ENCODE measurements at places on chromosomes 1 and 21.
A peak's percentile ranks its signal among the peaks of the same experiment; 100 is the strongest.

DNA sequence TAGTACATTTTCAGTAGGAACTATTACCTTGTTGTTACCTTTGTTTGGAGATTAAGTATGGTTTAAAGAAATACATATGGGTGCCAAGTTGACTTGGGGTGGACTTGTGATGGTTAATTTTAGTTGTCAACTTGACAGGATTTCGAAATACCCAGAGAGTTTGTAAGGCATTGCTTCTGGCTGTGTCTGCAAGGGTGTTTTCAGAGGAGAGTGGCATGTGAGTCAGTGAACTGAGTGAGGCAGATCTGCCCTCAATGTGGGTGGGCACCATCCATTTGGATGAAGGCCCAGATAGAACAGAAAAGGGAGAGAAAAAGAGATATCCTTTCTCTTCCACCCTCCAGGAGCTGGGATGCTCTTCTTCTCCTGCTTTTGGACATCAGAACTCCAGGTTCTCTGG lies 315.5 kb downstream of the GPATCH2 start:
- no peak for DNase-seq

GRCh38 chr1:16077406-16078245 lies 4.2 kb upstream of the FAM131C start:
- DNase-seq = no peak

- DNase-seq = no peak
Observed at GRCh38 chr21:45581322-45581712, 39.1 kb upstream of the SLC19A1 start.

DNA sequence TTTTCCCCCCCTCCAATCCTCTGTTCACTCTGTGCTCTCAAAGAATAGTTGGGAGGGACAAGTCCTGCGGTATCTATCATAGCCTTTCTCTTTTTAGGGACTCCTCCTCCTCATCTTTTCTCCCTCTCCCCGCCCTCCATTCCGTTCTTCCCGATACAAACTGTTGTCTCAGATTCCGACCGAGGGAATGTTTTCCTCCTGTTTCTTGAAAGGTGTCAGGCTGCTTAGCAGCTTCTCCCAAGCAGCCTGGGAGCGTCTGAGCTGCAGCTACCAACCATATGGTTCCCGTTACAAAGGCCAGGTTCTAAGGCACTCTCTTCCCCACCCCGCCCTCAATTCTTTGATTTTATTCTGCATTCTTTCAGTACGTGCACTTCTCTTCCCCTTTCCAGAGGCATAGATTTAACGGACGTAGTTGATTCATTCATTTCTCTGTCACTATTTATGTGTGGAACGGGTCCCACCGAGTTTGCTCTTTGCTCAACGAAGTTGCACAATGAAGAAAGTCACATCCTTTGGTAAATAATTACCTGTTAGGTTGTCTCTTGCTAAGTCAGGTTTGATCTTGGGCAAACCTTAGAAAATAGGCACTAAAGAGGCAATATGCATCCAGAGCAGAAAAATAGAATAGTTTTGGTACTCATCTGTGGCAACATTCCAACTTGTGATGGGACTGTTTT lies 2.8 kb downstream of the ADGRL2 start:
- DNase-seq = peak; percentile 29

GRCh38 chr1:35559317-35559944 lies 1.8 kb downstream of the NCDN start:
- DNase-seq = no peak

GRCh38 chr1:171286032-171286705 lies 27.8 kb upstream of the FMO4 start:
- DNase-seq = no peak

- no peak for DNase-seq
Observed at GRCh38 chr1:2241820-2242219, 13.7 kb downstream of the SKI start.

DNA sequence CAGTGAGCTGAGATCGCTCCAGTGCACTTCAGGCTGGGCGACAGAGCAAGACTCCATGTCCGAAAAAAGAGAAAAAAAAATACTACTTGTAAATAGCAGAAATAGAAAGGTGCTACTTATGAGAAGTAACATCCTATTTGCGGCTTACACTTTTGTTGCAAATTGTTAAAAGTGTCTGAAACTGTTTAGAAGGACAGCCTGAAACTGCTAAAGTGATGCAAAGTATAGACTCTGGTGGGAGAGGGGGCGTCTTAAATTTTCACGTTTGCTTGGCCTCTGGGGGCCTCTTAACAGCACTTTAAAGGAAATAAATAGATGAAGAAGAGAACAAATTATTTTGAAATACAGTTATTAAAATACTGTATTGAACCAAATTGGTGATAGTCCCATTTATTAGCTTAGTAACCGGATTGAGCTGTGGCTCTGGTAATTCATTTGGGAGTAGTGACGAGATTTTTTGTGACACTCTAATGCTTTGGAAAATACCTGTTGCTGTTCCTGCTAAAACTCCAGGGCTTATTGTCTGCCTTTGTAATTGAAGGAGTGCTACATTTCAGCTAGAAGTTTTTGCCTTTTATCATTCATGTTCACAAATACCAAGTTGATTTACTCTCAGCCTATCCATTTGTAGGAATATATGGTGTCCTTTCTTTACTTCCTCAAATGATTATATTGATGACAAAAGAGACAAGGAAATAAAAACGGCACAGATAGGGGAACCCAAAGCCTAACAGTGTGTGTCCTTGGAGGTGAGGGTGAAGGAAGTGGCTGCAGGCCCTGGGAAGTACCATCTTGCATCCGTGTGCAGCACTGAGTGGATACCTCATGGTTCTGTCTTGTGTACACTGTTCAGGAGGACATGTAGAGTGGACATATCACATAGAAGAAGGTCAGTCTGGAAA lies 6.2 kb downstream of the PKNOX1 start:
- no peak for DNase-seq

- no peak for DNase-seq
Observed at GRCh38 chr1:186420923-186421322, 40.0 kb downstream of the PDC start.

DNA sequence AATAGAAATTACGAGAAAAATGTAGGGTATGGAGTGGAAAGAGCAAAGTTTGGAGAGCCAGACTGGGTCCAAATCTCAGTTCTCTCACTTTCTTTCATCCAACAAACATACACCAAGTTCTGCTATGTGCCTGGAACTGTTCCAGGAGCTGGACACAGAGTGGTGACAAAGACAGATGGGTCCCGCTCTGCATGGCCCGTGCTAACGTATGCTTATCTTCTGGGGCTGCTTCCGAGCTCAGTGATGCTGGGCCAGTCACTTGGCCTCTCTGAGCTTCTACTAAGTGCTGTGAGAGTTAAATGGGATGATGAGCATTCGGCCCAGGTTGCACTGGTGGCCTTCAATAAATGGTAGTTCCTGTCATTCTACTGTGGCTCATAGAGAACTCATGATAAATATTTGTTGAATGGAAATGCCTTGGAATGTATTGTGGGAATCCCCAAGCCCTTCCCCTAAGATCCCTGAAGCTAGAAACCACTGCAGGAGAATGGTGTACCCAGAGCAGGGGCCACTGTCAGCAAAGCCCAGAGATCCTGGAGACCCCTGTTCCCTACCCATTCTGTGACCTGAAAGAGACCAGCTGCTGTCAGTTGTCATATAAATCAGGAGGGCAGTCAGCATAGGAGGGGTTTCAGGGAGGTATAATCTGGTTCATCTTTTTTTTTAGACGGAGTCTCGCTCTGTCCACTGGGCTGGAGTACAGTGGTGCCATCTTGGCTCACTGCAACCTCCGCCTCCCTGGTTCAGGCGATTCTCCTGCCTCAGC lies 3.8 kb downstream of the LEMD1 start:
- DNase-seq = no peak

DNA sequence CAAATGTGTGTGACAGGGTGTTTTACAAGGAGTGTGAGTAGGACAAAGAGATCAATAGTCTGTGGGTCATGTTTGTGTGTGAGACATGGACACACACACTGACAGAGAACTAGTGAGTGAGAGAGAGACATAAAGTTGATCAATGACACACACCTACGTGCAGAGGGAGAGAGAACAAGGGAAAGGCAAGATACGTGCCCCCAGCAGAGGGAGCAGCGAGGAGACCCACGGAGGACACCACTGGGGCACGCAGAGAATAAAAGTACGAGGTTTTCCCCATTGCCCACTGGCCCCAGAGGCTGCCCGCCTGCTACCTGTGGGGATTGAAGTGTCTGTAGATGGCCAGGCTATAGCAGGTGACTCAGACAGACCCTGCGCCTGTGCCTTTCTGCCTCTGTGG lies 130.2 kb upstream of the CSF3R start:
- DNase-seq = no peak

GRCh38 chr21:35543746-35544145 lies 494.6 kb upstream of the RUNX1 start:
- DNase-seq = no peak

DNA sequence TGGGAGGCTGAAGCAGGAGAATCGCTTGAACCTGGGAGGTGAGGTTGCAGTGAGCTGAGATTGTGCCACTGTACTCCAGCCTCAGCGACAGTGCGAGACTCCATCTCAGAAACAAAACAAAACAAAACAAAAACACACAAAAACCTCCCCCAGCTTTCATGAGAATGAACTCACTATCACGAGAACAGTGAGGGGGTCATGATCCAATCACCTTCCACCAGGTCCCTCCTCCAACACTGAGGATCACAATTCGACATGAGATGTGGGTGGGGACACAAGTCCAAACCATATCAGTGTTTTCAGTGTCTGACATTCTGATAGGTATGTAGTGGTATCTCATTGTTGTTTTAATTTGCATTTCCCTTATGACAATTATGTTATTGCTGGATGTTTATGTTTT lies 31.5 kb upstream of the DYRK1A start:
- no peak for DNase-seq

DNA sequence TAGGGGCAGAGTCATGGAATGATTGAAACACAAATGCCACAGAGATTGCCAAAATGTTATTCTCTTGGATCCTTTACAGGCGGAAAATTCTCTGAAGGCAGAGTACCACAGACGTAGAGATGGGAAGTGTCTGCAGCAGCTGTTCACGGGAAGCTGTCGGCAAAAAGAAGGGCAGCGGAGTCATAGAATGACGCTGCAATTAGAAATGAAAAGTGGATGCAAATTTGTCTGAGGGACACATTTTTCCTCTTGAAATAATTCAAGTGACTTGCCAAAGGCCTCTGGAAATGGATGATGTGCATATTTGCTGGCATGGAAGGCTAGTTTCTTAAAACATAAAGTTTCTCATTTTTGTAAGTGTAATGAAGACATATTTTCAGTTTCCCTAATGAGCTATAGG lies 77.5 kb upstream of the PLD5 start:
- DNase-seq = no peak

GRCh38 chr21:35924714-35925301 lies 135.5 kb downstream of the SETD4 start:
- no peak for DNase-seq

- DNase-seq = no peak
Observed at GRCh38 chr1:65458730-65459396, 38.4 kb downstream of the LEPR start.

- no peak for DNase-seq
Observed at GRCh38 chr1:53037159-53037558, 24.9 kb upstream of the PODN start.

GRCh38 chr21:31268090-31268489 lies 76.0 kb downstream of the TIAM1 start:
- DNase-seq = no peak

Measured in HuH-7 (cell line).